CD8-positive, alpha-beta memory T cell (primary cell): ENCODE measurements at places on chromosomes 2 and 18.
A peak's percentile ranks its signal among the peaks of the same experiment; 100 is the strongest.

DNA sequence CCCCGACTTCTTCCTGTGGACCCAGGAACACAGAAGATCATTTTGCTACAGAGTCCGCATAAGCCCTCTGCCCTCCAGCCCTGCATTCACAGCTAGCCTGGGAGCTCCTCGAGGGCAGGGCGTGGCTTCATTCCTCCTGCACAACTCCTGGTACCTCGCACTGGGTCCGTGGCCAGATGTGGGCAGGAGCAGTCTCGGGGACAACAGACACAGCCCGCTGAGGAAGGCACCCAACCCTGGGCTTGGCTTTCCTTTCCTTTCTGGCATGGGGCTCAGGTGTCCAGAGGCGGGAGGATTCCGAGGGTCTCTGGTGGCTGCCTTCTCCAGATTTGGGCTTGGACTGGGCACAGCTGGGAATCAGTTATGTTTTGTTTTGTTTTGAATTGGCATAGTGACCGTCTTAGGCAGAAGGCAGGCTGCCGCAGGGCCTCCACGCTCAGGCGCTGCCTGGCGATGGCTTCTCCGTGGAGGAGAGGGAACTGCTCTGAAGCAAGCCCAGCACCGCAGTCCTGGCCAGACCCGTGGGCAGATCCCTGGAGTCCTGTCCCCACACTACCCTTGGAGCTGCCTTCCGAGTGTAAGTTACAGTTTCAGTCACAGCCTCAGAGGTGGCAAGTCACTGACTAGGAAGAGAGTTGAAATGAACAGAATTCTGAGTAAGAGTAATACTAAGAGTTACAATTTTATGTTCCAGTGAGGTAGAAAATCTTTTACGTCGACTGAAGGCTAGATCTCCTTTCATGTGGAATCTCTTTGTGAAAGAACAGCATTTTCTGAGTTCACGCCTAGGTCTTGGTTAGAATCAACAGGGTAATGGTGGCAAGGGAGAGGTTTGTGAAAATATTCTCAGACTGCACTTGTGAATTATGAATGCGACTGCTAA lies 47.9 kb downstream of the LDLRAD4 start:
- DNase-seq: no peak

DNA sequence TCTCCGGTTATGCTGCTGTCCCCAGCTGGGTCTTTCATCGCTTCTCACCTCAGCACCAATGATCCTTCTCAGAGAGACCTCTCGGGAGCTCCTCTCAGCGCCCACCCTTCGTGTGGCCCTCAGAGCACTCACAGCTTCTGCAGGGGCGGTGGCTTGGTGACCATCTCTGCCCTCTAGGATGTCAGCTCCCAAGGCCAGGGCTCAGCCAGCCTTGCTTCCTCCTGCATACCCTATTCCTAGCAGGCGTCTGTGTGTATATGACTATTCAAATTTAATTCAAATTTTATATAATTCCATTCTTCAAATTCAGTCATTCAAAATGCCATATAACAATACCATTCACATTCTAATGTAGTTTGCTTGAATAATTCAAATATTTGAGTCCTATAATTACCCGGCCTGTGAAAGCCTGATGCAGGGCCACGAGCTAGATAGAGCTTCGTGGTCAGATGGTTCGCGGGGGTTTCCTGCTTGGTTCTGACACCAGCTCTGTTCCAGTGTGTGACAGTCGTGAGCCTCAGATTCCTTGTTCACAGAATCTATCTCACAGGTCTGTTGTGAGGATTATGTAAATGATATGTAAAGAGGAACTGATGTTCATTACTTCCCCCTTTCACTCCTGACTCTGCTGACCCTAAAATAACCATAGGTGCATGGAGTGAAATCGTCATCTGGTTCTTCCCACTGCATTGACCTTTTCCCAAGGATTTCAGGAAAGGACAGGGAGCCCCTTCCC lies 94.0 kb upstream of the CNGA3 start:
- DNase-seq: no peak

DNA sequence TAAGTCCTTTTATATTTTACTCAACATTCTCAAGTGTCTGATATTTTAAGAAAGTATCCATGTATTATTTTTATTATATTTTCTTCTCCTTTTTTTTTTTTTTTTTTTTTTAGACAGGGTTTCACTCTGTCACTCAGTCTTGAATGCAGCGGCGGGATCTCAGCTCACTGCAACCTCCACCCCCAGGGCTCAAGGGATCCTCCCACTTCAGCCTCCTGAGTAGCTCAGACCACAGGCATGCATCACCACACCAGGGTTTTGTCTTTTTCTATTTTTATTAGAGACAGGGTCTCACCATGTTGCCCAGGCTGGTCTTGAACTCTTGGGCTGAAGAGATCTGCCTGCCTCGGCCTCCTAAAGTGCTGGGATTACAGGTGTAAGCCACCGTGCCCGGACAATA lies 212.1 kb downstream of the TCF4 start:
- no peak for DNase-seq

DNA sequence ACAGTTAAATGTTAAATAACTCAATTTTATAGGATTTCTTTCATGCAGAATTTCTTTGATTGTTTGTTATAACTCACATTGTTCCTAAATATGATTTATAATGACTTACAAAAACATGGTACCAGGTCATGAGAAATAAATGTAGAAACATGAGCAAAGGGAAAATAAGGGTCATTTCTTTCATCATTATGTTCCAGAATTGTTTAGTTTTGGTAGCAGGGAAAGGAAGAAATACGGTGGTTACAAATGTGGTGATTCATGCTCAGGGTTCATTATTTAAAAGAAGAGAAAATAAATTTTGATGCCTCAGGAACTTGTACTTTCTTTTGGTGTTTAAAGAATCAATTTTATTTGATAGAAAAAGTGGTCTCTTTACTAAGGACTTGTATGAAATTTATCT lies 4.4 kb downstream of the LYPD6B start:
- DNase-seq: no peak

DNA sequence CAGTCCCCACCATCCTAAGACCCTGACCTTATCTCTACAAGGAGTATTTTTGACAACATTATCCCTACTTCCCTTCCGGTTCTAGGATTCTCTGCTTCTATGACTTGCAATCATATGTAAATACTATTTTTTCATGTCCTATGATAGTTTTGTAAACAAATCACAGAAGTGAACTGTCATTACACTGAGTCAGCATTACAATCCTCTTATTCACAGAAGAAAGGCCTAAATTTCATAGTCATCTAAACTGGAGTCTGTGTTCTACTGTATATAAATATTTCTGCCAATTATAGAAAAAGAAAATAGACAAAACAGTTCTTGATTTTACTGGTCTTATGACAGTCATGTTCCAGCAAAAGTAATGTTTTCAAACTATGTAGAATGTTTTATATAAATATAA lies 265.1 kb downstream of the NCKAP5 start:
- no peak for DNase-seq

DNA sequence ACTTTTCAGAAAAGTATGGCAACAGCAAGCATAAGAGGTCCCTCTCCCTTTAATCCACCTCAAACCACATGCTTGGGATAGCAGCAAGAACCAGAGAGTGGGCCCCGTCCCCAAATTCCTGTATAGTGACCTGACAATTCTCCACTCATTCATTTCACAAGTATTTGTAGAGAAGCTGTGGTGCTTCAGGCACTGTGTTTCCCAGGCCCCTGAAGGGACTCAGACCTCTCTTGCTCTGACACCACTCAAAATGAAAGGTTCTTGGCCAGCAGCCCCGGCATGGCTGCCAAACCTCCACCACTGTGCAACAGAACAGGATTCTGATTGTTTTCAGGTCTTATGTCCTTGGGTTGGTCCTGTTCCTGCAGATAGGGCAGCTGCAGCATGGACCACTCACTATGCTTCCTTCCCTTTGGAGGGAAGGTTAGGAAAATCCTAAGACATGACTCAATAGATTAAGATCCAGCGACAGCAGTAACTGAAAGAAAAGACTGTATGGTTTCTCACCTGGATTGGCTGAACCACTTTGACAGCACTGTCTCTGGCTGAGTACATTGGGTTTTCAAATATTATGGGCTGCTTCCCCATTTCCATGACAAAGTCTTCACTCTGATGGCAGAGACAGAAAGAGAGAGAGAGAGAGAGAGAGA lies 67.6 kb downstream of the DHRS9 start:
- no peak for DNase-seq

DNA sequence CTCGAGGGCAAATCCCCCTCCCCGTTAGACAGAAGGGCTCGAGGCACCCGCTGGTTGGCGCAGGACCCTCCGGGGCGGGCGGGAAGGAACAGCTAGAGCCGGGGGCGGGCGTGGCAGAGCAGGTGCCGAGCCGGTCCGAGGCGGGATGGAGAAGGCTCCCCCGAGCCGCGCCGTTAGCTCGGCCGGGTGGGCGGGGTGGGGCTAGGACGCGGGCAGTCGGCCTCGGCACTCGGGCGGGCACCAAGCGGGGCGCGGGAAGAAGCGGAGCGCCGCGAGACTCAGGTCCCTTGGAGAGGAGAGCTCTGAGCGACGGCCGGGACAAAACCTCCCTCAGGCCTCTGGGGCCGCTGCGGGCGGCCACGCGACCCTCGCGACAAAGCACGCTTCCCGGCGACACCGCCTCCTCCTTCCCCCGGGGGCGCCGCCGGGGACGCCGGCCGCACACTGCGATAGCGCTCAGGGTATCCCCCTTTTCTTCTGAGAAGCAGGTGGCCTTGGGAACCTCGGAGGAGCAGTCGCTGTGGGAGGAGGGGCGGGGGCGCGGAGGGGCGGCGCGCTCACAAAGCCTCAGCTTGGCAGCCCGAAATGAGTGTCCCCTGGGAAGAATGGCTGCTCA lies 721 bp downstream of the FHOD3 start:
- no peak for DNase-seq

GRCh38 chr18:34258176-34258575 lies 33.5 kb upstream of the NOL4 start:
- DNase-seq: no peak

- no peak for DNase-seq
Observed at GRCh38 chr18:56637176-56637575, 1.2 kb downstream of the TXNL1 start.

- no peak for DNase-seq
Observed at GRCh38 chr2:161975062-161975812, 98.8 kb downstream of the DPP4 start.

DNA sequence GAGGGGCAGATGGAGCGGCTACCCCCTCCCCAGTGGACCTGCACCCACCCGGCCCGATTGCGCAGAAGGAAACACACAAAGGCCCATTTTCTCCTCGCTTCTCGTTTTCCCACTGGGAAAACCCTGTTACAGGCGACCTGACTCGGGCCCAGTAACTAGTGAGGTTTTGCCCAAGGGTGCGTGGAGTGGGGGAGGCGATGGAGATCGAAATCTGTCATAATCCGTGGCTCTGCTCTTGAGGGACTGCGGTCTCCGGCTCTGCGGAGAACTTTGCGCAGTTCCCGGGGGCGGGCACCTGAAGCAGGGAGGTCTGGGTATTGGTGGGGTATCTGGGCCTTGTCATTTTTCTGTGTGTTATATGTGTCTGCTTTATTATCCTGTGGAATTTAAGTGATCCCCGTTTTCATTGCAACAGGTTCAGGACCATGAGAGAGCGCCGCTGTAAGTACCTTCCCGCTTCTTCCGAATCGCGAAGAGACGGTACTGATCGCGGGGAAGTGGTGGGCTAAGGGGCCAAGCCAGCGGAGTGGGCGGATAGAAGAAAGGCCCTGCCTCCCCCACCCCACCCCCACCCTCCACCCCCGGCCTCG lies 4.0 kb upstream of the HOXD4 start:
- no peak for DNase-seq

DNA sequence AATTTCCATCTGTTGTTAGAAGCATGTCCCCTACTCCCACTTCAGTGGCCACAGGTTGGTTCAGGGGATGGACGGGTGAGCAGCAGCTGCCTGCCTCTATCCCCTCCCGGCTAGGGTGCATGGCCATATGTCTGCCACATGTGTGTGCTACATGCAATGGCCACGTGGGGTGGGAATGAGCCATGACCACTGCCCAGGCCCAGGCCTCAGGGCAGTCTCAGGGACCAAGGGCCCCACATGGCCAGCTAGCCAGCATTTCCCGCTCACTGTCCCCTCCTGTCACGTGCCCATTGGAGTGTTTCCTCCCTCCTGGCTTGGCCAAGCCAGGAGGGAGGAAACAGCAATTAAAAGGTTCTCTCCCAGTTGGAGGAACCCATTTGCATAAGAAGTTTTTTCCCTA lies 117.1 kb downstream of the KCNS3 start:
- DNase-seq: no peak

DNA sequence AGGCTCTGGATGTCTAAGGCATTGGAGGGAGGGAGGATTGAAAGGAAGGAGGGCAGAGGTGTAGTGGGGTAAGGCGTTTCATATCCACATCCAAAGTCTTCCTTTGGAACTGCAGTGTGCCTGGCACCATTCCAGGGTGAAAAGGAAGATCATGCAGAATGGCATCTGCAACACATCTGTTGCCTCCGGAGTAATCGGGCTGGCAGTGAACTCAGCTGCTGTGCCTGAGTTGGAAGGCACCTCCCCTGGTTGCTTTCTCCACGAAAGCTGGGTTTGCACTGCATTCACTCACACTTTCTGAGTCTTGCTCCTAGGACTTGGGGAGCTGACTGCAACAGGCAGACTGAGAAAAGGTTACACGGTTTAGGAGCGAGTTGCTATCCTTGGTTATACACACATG lies 30.3 kb upstream of the SEC11C start:
- no peak for DNase-seq

- peak; percentile 48 for DNase-seq
Observed at GRCh38 chr2:219402665-219403515, 15.2 kb upstream of the DNPEP start.

- DNase-seq: no peak
Observed at GRCh38 chr18:38023871-38024270, 458.3 kb upstream of the CELF4 start.

GRCh38 chr2:240133401-240133800 lies 2.7 kb downstream of the COPS9 start:
- no peak for DNase-seq

DNA sequence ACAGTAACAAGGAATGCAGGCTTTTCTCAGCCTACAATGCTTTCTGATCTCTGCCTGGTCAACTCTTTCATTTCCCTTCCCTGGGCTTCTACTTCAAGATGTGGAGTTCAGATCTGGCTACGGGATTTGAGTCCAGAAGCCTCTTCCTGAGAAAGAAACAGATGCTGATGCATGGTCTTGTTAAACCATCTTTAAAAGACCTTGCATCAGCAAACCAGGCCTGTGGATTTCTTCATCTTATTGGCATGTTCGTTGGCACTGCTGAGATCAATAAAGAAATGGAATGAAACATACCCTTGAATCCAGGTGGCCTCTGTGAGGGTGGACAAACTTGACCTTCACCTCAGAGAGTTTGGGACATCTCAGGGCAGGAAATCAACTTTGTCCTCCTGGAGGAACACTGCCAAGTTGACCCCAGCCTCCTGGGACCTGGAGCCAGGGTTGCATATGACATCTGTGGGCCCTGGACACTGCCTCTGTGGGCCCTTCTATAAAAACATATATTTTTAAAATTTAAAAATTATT lies 21.4 kb downstream of the IGFBP2 start:
- no peak for DNase-seq

DNA sequence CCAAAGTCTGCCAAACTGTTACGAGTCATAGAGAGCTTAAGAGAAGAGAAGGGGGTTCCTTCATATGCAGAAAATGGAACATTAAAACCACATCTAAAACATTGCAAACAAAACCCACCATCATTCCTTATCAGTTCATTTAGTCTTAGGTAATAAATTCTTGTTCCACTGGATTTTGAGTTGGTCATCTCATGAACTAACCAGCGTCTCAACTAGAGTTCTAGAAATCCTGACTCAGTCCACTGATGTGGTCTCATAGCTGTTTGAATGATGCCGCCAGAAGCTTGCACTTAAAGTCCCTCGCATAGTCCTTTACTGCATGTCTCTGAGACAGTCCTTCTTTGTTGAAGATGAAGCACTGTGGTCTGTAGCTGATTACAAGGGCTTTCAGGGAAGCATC lies 15.0 kb upstream of the CAB39 start:
- DNase-seq: no peak
